ENCODE measurements at places on chromosomes 2 and 18. TPM values are rescaled to one million over a fixed set of nuclear protein-coding genes. Genes with fewer than 3 reads are reported as not detected.

BUB1 gene
- 111 TPM for total RNA-seq

ACTG2 gene
- total RNA-seq: 0.11 TPM

GRCh38 chr2:72933646-72934151 is 16.4 kb downstream of the EMX1 start:
- no peak overlapping the region for H3K27ac ChIP-seq
- peaks cover 5% of the 10 kb centered on the region for H3K27me3 ChIP-seq
- H3K4me1 ChIP-seq: no peaks in the 10 kb centered on the region
- H3K4me3 ChIP-seq: no peak overlapping the region
- no peak for DNase-seq

GRCh38 chr2:40049781-40050180 is 270.7 kb upstream of the THUMPD2 start:
- no peak overlapping the region for H3K4me3 ChIP-seq
- H3K27ac ChIP-seq: no peak overlapping the region
- no peak for DNase-seq
- peaks cover 6% of the 10 kb centered on the region for H3K27me3 ChIP-seq
- no peaks in the 10 kb centered on the region for H3K36me3 ChIP-seq
- no peaks in the 10 kb centered on the region for H3K4me1 ChIP-seq

DNA sequence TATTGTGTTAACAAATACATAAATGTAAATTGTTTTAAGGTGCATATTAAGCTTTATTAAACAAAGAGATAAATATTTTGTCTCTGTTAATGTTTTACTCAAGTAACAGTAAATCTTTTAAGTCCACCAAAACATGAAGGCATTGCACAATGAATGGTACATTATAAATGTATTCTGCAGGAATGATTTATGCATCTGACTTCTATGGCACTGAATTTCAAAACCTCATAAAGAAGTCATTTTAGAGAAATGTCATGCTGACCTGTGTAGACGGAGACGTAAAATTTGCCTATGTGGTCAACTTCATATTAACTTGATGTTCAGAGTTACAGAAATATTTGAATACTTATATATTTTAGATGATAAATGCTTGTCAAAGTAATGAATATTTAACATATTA is 194.7 kb downstream of the BABAM2 start:
- no peak overlapping the region for H3K27ac ChIP-seq
- peaks cover 18% of the 10 kb centered on the region for H3K4me1 ChIP-seq
- no peaks in the 10 kb centered on the region for H3K36me3 ChIP-seq
- H3K27me3 ChIP-seq: no peaks in the 10 kb centered on the region
- no peak for DNase-seq

- peaks cover 57% of the 10 kb centered on the region for H3K36me3 ChIP-seq
- no peak for DNase-seq
- H3K27me3 ChIP-seq: no peaks in the 10 kb centered on the region
- peaks cover 82% of the 10 kb centered on the region for H3K4me1 ChIP-seq
- no peak overlapping the region for H3K4me3 ChIP-seq
These were observed 14.1 kb downstream of the MBP start for GRCh38 chr18:77118256-77119090.

DNA sequence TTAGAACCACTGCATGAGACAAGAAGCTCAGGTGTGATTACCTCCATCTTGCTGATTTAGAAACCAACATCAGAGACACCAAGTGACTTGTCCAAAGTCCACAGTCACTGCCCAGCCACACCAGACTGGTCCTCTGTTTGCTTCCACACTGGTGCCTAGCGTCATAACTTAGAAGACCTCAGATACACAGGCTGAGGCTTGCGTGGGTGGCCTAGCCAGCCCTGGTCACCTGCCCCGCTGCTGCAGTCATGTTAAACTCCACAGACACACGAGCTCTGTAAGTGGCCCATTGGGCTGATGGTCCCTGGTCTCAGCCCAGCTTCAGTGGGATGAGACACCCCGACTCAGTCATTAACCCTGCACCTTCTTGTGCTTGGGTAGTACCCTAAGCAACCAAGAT is 47.1 kb downstream of the CNGA3 start:
- no peaks in the 10 kb centered on the region for H3K4me1 ChIP-seq
- no peak for DNase-seq
- H3K36me3 ChIP-seq: no peaks in the 10 kb centered on the region
- no peak overlapping the region for H3K4me3 ChIP-seq
- peaks cover 5% of the 10 kb centered on the region for H3K27me3 ChIP-seq

Data from activated CD8-positive, alpha-beta T cell treated with anti-CD3 and anti-CD28 coated beads for 36 hours (primary cell).